ENCODE measurements at places on chromosomes 6 and 20.

- DNase-seq: no peak
Observed at GRCh38 chr6:98634569-98634968, 199.8 kb upstream of the POU3F2 start.

- no peak for DNase-seq
Observed at GRCh38 chr6:110329348-110329713, 28.8 kb downstream of the METTL24 start.

GRCh38 chr6:132661906-132662305, 2.9 kb upstream of the TAAR1 start:
- DNase-seq: no peak

DNA sequence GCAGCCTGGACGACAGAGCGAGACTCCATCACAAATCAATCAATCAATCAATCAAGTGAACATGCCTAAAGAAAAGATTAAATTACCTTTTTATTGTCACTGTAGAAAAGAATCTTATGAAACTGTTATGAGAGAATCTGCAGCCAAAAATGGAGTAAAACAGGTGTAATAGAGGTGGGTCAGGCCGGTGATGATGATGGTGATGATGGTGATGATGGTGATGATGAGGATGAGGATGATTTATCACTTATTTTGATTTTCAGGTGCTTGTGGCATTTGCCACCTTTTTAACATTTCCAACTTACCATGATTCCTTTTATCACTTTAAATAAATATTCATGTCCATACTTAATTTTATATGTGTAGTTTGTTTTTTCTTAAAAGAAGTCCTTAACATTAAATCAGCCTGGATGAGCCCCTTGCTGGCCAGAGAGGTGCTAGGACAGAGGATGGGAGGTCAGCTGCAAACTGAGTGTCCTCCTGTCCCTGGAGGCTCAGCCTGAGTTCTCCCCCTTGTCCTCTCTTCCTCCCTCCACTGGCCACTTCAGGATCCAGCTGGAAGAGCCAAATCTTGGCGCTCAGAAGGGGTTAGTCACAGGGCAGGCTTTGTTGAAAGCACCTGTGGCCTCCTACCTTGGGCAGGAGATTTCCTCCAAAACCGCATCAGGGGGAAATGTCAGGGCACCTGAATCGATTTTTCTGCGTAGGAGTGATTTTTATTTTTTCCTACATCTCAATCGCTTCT, 32.6 kb downstream of the SLC2A10 start:
- DNase-seq: no peak

GRCh38 chr20:24501764-24502556, 32.5 kb downstream of the SYNDIG1 start:
- no peak for DNase-seq

DNA sequence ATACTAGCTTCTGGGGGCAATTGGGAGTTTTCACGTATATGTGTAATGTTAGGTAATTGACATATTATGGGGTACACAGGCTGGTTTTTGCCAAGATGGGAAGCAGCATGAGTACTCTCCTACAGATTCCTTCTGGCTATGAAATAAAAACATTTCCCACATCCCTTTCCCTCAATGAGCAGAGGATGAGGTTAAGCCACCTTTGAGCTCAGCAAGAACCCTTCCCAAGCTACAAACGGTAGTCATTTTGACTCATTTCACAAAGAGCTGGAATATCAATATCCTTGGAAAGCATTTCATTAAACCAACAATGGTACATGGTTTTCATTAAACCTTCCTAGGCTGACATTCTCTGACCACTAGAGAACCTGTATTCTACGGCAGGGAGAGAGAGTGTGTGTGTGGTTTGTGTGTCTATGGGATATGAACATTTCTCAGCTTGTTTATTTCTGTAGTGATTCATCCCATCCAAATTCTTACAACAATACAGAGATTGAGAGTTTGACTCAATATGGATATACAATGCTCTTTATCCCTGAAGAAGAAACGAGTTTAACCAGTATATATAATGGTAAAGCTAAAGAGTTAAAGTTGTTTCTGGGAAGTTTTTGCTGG, 119.5 kb downstream of the ARHGAP18 start:
- DNase-seq: no peak

DNA sequence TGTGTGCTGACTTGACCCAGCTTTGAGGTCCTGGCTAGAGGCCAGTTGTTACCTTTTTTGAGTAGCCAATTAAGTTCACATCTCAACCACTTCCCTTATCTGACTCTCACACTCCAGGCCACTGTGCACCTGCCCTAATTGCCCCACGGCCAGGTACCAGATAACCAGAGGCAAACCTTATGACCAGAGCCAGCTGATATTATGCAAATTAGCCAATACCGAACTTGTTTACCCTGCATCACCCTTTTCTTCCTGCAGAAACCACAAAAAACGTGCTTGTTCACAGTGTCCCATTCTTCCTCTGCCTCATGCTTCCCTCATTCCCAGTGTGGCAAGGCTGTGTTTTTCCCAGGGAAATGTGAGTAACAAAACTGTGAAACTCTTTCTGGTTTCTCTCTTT, 89.3 kb downstream of the HTR1B start:
- no peak for DNase-seq

- no peak for DNase-seq
Observed at GRCh38 chr20:21184819-21185218, 58.9 kb downstream of the KIZ start.

- DNase-seq: no peak
Observed at GRCh38 chr6:109660526-109661320, 30.3 kb downstream of the AK9 start.

DNA sequence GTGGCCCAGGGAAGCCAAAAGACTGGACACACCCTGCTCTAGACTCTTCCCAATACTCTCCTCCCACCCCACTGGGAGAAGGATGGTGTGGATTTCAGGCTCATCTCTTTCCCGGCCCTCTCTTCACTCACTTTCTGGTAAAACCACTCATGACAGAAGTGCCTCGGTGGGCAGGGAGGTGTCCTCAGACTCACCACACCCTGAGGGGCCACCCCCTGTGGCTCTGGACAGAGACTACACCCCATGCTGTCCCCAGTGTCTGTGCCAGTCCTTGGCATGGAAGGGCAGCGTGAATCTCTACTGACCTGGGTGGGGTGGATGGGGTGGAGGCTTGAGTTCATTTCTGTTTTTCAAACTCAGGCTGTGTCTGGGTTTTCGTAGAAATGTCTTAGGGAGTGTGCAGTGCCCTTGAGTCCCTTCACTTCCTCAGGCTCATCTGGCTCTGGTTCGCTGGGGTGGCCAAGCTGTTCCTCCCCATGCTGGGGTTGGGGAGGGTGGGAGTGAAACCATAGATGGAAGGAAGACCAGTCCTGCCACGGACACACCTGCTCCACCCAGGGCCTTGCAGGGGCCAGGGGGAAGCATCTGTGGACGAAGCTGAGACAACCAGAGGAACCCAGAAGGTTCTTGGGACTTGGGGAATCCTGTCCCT, 59.1 kb downstream of the EZR start:
- no peak for DNase-seq

- no peak for DNase-seq
Observed at GRCh38 chr6:3088446-3088845, 20.2 kb downstream of the RIPK1 start.

- DNase-seq: no peak
Observed at GRCh38 chr20:40339661-40340449, 349.2 kb downstream of the MAFB start.

GRCh38 chr6:137823826-137824555, 43.1 kb upstream of the TNFAIP3 start:
- no peak for DNase-seq

- DNase-seq: no peak
Observed at GRCh38 chr6:9292975-9293374, 857.6 kb upstream of the SLC35B3 start.
